Activated CD4-positive, CD25-positive, alpha-beta regulatory T cell (primary cell): ENCODE measurements at places on chromosomes 3 and 15.

- DNase-seq, result no peak
Observed at GRCh38 chr3:58093574-58094195, 85.5 kb downstream of the FLNB start.

- DNase-seq, result no peak
Observed at GRCh38 chr3:177126015-177126773, 71.1 kb downstream of the TBL1XR1 start.

DNA sequence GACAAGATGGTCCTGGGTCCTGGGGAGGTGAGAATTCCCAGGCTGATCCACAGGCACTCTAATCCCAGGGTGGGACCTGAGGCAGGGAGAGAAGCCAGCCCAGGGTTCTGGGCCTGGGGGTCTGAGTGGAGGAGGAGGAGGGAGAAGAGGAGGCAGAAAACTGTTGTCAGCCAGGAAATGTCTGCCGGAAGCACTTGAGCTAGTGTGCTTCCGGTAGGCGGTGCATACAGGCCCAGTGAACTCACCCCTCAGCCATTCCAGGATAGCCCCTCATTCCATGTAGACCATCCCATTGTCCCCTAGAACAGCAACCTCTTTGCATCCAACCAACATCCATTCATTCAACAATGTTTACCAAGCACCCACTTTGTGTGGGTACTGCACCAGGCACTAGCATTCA lies 47.9 kb upstream of the LCTL start:
- no peak for DNase-seq

DNA sequence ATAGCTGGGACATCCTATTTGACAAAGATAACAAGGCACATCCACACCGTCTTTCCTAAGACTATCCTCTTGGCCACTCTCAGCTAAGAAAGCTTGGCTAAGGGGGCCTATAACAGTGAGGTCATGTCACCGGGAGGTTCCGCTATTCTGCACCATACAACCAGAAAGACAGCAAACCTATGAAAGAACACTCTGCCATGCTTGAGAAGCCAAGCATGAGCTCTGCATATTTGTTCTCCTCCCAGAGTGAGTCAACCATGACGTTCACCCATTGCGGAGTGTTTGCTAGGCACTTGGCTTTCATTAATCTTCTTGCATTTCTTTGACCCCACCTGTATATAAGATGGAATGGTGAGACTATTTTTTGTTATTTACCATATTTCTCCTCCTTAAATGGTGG lies 141.2 kb downstream of the GMNC start:
- DNase-seq, result no peak

DNA sequence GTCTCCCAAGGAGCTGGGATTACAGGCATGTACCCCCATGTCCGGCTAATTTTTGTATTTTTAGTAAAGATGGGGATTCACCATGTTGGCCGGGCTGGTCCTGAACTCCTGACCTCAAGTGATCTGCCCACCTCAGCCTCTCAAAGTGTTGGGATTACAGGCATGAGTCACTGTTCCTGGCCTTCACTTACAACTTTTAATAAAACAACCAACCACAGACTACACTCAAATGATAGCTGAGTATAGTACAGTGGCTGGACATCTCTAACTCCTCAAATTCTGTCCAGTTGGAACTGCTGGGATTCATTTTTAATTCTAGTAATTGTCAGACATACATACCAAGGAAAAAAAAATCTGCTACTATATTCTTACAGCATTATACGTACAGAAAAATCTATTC lies 71.0 kb downstream of the PBRM1 start:
- DNase-seq, result no peak

DNA sequence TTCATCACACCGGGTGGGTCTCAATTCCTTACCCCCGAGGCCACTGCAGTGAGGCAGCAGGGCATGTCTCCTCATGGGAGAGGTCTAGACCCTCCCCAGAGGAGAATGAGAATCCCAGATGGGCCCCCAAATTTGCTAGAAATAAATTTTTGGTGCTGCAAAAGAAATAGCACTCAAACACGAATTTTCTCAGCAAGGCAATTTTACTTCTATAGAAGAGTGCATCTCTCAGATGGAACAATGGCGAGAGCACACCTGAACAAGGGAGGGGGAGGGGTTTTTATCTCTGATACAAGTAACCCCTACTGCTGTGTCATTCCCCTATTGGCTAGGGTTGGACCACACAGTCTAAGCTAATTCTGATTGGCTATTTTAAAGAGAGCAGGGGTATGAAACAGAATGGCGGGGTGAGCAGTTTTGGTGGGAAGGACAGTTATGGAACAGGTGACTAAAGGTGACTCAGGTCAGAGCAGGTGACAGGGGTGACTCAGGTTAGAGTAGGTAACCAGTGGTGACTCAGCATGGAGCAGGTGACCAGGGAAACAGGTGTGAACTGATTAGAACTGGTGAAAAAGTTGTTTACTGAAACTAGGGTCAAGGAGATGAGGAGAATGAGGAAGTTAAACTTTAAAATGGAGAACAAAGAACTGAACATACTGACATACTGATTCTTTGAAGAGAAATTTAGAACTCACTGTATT lies 93.0 kb upstream of the WNT7A start:
- DNase-seq, result no peak

DNA sequence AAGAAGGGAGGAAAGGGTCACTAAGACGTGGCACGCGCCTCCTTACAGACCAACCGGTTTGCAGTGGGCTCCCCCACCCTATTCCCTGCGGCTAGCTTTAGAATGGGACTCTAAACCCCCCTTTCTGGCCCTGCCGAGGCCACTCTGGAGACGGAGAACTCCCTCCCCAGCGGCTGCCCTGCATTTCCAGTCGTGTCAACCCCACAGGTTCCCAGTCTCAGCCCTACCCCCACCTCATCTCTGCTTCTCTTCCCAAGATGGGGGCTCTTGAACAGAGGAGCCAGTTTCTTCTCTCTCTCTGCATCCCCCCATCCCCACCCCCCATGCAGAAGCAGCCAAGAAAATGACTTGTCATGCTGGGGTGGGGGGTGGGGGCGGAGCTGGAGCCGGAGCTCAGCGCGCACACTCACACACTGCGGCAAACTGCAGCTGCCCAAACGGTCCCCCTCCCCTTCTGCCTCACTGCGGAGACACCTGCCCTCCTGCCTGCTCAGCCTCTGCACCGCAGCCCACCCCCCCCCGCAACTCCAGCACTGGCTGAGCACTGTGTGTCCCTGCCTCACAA lies 871 bp downstream of the MAP1A start:
- DNase-seq, result no peak

GRCh38 chr15:68310804-68311463 lies 33.4 kb downstream of the FEM1B start:
- DNase-seq, result no peak

GRCh38 chr3:141738891-141739363 lies 829 bp downstream of the RNF7 start:
- no peak for DNase-seq

DNA sequence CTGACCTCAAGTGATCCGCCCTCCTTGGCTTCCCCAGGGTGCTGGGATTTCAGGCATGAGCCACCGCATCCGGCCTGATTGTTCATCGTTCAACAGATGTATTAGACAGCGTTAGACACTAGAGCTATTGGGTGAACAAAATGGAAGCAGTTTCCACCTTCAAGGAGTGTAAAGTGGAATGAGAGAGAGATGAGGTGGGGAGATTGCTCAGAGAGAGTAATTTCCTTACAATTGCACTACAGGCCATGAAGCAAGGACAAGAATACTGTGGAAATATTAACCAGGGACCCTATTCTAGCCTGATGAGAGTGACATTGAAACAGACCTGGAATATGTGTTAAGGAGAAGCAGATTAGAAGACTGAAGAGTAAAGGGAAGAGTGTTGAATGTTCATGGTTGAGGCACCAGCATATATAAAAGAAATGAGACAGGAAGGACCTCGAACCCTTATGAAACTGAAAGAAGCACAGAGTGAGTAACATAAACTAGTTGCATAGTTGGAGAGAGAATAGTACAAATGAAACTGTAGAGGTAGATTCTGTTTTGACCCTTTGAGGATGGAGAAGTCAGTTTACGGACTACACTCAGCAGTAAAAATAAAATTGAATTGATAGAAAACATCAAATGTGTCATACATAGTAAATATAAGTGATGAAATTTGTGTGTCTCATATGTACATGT lies 7.2 kb downstream of the RTF1 start:
- no peak for DNase-seq

GRCh38 chr15:62649793-62650420 lies 392.6 kb upstream of the TPM1 start:
- DNase-seq, result no peak

GRCh38 chr3:61683549-61684236 lies 122.3 kb downstream of the PTPRG start:
- DNase-seq, result no peak

DNA sequence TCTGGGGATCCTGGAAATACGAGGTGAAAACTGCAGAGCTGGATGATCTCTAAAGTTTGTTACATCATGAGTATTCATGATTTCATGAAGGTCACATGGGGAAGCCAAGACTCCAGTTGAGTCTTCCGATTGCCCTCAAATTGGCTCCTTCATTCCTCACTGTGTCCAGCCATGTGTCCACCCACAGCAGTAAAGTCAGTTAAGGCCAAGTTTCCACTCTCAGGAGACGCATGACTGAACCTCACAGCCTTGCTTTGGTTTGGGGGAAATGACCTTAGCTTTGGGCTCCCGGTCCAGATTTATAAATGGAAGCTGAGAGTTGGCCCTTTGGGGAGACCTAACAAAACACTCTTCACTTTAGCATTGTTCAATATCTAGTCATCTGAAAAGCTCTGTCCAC lies 289.7 kb upstream of the MCTP2 start:
- DNase-seq, result no peak

- no peak for DNase-seq
Observed at GRCh38 chr15:74863239-74864056, 9.7 kb downstream of the SCAMP2 start.

DNA sequence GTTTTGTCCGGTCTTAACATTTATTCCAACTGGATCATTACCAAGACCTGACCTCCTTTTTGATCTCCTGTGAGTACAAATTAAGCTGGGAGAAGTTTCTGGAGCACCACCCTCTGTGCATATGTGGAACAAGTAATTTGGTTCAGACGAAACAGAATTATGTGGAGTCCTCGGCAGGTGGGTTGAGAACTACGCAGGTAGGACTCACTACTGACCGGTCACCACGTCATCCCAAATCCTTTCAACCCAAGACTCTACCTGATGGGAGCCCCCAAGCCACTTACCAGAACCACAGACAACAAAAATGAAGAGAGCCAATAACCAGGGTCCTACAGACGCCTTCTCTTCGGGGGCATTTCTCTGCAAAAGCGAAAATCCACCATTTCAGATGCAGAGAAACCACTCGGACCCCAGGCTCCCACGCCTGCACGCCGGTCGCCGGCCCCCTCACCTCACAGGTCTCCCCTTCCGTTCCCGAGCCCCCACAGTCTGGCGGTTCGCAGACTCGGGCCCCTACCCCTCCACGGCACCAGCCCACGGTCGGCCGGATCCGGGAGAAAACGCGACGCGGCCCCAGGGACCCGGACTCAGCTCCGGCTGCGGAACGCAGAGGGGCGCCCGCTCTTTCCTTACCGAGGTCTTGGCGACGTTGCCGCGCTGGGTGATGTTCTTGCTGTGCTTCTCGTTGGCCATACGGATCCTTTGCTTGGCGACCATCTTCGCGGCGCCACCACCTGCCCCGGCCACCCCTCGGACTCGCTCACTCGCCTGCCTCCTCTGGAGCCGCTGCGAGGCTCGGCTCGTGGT lies 674 bp downstream of the SERP1 start:
- peak; percentile 48 for DNase-seq

GRCh38 chr15:29135702-29136646 lies 133.6 kb downstream of the NSMCE3 start:
- DNase-seq, result no peak

DNA sequence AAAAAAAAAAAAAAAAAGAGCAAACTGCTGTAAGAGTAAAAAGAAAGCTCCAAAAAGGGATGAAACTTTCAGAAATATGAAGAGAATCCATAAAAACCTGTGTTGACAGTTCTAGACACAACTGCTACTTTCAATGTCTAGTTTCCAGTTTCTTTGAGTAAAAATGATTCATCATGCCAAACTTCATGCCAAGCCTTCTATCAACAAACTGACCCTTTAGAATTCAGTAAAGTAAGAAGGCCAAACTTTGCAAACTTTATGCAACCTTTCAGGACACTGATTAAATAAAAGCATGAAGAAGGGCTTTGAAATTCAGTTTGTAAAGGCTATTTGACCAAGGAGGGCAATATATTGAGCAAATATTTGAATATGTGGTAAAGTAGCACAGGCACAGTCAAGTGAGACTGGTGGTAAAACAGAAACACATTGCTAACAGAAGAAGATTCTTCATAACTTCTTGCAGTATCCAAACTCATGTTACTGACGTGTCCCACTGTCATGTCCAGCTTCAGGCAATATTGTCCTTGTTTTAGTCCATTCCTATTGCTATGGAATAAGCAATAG lies 56.3 kb upstream of the CFAP20DC start:
- no peak for DNase-seq

DNA sequence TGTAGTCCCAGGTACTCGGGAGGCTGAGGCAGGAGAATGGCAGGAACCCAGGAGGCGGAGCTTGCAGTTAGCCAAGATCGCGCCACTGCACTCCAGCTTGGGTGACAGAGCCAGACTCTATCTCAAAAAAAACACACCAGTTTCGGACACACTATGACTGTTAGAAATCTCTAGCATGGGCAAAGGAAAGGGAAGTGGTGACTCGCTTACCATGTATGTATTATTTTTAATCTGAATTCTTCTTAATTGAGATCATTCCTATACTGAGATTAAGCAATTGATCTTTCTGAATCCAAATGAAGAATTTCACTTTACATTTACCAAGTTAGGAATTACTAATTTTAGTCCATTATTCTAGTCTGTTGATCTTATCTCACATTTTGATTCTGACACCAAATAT lies 459.2 kb upstream of the ALCAM start:
- no peak for DNase-seq

DNA sequence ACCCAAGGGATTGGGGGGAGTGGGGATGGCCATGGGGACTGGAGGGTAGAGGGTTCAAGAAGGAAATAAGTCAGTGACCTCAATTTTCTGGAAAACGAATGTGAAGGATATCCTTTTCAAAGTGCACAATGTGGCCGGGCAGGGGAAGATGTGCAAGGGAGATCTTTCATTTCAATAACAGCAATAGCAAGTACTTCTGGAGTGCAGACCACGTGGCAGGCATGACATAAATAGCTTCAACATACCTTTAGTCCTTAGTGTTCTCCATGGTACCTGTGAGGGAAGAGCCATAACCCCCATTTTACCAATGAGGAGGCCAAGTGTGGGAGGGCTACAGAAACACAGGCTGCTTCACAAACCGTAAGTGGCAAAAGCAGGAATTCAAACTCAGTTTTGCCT lies 138.7 kb downstream of the FOXP1 start:
- no peak for DNase-seq

DNA sequence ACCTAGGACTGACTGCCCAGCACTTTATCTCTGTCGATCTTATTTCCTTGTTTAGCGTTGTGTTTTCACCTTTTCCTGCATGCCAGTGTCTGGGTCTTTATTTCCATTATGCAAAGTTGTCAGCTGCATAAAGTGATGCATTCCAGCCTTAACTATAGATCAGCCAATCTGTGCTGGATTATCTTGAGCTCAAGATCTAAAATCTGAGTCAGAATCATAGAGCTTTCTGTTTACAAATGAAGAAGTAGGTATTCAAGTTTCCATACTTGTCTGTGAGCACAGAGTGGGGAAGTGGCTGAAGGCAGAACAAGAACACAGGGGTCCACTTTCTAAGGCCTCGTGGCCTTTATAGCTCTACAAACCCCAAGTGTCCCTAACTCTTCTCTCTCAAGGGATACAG lies 82.4 kb upstream of the PLCL2 start:
- DNase-seq, result no peak

- no peak for DNase-seq
Observed at GRCh38 chr3:68793759-68794701, 138.3 kb downstream of the TAFA4 start.
